ENCODE measurements at places on chromosomes 5 and 9. TPM values are rescaled to one million over a fixed set of nuclear protein-coding genes. Genes with fewer than 3 reads are reported as not detected.

GRCh38 chr5:76363352-76364225 is 39.5 kb upstream of the IQGAP2 start:
- no peaks in the 10 kb centered on the region for H3K36me3 ChIP-seq
- H3K4me3 ChIP-seq: no peak overlapping the region
- H3K27me3 ChIP-seq: no peaks in the 10 kb centered on the region
- no peaks in the 10 kb centered on the region for H3K4me1 ChIP-seq
- no peak overlapping the region for H3K27ac ChIP-seq

The KIF12 gene
- not detected for total RNA-seq

GRCh38 chr5:171975262-171975876 is 31.1 kb downstream of the FBXW11 start:
- H3K4me3 ChIP-seq: no peak overlapping the region
- no peaks in the 10 kb centered on the region for H3K36me3 ChIP-seq
- H3K27ac ChIP-seq: no peak overlapping the region
- no peak for DNase-seq
- no peaks in the 10 kb centered on the region for H3K27me3 ChIP-seq
- H3K4me1 ChIP-seq: no peaks in the 10 kb centered on the region

DNA sequence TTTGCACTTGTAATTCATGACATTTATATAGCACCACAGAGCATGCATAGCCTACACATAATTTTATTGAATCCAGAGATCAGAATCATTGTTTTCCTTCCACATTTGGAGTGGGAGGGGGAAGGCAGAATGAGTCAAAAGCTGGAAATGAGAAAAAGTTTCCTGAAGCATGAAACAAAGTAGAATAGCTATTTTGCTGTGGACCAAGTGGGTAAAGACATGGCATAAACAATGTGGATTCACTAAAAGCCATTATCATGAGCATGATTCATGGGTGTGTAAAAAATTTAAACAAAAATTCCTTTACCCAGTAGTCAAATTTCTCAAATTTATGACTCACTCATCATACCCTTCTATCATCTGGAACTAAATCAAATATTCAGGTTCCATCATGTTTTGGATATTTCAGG is 97.9 kb downstream of the YIPF5 start:
- DNase-seq: no peak
- H3K27ac ChIP-seq: no peak overlapping the region
- H3K36me3 ChIP-seq: no peaks in the 10 kb centered on the region
- no peaks in the 10 kb centered on the region for H3K27me3 ChIP-seq
- no peaks in the 10 kb centered on the region for H3K4me1 ChIP-seq

The LCN1 gene
- total RNA-seq: not detected

GRCh38 chr5:67542479-67542878 is 345.9 kb upstream of the CD180 start:
- no peaks in the 10 kb centered on the region for H3K4me1 ChIP-seq
- H3K27me3 ChIP-seq: no peaks in the 10 kb centered on the region
- H3K36me3 ChIP-seq: no peaks in the 10 kb centered on the region
- H3K4me3 ChIP-seq: no peak overlapping the region

The GRXCR2 gene
- total RNA-seq: 1.0 TPM

The PCDHGC5 gene
- total RNA-seq: 1.7 TPM

DNA sequence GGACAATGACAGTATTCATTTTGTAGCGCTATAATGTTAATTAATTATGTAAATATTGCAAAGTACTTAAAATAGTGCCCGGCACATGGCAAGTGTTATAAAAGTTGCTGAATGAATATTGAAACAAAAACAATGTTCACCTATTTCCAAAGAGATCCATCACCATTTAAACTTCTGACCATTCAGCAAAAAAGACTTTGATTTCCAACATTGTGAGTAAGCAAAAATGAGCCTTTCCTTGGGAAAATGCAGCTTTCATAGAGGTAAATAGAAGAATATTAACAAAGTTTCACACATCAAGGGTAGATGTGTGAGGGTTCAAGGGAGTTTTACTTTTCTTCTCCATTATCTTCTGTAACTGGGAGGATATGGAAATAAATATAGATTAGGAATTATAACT is 1089.4 kb upstream of the C9orf72 start:
- no peak for DNase-seq
- no peaks in the 10 kb centered on the region for H3K27me3 ChIP-seq
- H3K27ac ChIP-seq: no peak overlapping the region
- H3K4me1 ChIP-seq: no peaks in the 10 kb centered on the region
- no peak overlapping the region for H3K4me3 ChIP-seq

- no peaks in the 10 kb centered on the region for H3K4me1 ChIP-seq
- no peaks in the 10 kb centered on the region for H3K27me3 ChIP-seq
- no peak for DNase-seq
- no peak overlapping the region for H3K4me3 ChIP-seq
- no peaks in the 10 kb centered on the region for H3K36me3 ChIP-seq
These were observed 319.7 kb upstream of the RFX3 start for GRCh38 chr9:3845549-3845948.

GRCh38 chr5:76457674-76458485 is 54.8 kb downstream of the IQGAP2 start:
- no peak overlapping the region for H3K4me3 ChIP-seq
- H3K27ac ChIP-seq: no peak overlapping the region
- H3K36me3 ChIP-seq: no peaks in the 10 kb centered on the region
- no peaks in the 10 kb centered on the region for H3K27me3 ChIP-seq
- DNase-seq: no peak

GRCh38 chr5:175501759-175502158 is 23.4 kb downstream of the SFXN1 start:
- peaks cover 17% of the 10 kb centered on the region for H3K36me3 ChIP-seq
- no peaks in the 10 kb centered on the region for H3K27me3 ChIP-seq
- no peak overlapping the region for H3K27ac ChIP-seq
- H3K4me1 ChIP-seq: no peaks in the 10 kb centered on the region
- H3K4me3 ChIP-seq: no peak overlapping the region

All from right atrium auricular region (tissue), 2 donors.